Stimulated activated naive B cell treated with anti-CD40 and anti-IgM and Interleukin-4, amounts not matched to agents 10 μg/mL and 1 μg/mL and 100 μg/mL, for 72 hours (primary cell): ENCODE measurements at places on chromosomes 13 and 19.

DNA sequence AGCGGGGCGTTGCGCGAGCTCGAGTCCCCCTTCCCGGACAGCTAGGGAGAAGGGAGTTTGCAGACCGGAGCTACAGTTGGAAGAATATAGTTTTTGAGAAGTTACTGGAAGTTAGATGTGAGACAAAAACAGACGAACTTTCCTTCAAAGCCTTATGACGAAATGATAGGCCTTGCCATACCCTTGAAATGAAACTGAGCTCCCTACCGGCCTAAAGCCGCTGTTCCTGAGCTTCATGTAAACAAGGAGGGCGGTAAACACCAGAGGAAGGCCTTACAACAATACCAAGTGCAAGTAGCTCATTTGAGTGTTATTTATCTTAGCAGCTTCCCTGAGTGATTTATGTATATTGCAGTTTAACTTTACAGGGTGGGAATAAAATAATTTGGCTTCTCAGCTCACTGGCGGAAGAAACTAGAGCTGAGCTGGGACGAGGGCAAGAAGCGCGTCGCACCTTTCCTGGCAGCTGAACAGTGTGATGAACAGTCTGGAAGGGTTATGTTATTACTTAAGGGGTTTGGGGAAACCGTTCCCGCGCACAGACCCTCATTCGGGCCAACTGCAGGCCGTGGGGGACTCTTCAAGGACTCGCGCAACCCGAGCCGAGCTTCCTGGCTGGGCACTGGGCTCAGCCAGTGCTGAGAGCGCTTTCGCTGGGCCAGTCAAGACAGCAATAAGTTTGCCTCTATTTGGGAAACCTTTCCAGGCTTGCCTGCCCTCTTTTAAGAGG lies 111.2 kb downstream of the KCNRG start:
- no peak for DNase-seq

DNA sequence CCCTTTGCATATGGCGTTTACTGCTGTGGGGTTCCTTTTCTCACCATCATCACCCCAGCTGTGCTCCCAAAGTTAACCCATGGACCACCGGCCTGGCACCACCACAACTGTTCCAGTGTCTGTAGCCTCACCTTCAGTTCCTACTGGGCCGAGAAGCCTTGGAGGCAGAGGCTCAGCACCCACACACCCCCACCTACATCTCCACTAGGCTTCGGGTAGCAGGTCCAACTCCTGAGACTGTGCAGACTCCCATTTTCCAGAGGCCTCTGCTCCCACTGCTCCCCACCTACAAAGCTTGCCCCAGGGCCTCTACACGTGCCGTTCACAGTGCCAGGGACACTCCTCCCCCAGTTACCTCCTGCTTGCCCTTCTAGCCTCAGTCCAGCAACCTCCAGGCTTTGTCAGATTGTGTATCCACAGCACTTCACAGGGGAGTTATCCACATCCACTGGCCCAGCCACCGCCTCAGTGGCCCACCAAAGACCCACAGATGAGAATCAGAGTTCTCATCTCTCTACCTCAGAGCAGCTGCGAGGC lies 14.1 kb downstream of the SLC27A5 start:
- no peak for DNase-seq

- no peak for DNase-seq
These were observed 606.5 kb downstream of the UQCRFS1 start for GRCh38 chr19:28606269-28607032.

DNA sequence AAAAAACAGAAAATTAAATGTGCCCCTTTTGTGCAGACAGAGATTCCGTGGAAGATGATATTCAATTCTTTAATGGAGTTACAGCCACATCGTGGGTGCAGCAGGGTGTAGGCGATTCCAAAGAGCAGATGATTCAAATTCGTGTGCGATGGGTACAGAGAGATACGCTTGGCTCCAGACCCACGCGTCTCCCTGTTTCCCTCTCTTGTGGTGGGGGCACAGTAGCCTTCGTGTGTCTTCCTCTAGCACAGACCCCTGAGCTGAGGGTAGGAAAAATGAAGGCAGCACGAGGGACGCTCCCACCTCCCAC lies 4.8 kb downstream of the TSPAN16 start:
- no peak for DNase-seq

DNA sequence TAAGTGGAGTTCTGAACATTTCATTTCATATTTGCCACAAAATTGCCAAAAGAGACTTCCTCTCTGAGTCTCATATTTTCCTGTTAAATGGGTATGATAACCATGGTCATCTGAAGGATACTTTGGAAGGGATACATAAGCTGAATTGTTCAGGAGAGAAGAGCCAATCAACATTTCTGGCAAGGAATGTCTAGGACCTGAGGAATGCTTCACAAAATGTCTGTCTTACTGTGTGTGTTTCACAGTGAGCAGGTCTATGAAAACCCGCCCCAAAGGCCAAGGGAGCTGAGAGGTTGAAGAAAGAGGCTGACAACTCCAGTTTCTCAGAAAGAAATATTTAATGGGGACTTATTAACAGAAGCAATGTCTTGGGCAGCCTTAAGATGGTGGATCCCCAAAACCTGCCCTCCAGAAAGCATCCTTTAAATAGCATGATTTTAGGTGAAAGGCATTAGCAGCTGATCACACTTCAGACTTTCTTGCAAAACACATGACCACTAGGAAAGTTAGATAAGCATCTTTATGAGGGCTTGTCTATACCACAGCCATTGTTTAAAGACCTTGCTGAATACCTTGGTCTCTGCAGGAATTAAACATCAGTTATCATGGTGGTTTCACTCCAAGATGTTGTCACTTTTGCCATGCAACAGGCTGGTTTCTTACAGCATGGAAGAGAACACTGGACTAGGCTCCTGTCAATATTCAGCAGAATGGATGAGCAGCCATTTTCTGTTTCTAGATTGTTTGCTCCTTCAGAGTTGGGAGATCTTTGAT lies 78.9 kb downstream of the TNFSF11 start:
- DNase-seq = no peak

DNA sequence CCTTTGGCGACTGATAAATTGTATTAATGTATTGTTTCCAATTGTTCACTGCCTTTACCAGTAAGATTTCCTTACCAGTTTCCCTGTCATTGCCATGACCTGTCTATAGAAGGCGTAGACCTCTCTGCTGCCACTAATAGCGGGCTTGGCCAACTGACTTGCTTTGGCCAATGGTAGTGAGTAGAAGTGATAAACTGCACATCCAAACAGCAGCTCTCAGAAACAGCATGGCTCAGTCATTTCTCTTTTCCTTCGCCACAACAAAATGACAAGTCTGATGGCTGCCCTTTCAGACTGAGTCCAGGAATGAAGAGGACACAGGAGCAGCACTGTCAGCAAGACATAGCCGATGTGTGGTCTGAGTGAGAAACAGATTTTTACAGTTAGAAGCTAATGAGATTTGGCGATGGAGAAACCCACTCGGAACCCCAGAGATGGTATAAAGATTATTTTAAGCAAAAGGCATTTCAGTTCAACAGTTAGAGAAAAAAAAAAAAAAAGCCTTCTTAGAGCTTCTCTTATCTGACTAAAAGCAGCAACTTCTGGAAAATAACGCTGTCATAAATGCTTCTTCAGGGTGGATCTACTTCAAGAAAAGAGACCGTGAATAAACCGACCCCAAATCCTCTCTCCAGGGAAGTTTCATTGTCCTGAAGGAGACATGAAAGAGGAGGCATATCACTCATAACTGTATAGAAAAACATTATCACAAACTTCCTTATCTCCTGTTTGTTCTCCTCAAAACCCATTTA lies 42.0 kb upstream of the TM9SF2 start:
- no peak for DNase-seq

DNA sequence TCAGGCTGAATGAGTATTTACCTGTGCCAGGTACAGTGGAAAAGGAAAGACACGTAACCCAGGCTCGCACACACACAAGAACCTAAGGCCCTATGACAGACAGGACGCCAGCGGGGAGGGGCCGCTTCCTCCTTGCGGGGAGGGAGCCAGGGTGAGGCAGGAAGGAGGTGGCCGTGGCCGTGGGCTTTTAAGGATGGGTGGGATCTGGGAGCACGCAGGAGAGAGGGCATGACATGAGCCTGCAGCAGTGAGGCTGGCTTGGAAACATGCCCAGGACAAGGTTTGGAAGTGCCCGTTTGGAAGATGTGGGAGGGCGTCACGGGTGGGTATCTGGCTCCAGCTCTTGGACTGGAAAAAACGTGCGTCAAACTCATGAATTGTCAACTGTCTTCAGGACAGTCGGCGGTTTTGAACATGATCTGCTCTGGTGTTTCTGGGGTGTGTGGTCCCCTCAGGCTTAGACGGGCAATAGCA lies 20.1 kb downstream of the SH3GL1 start:
- no peak for DNase-seq

GRCh38 chr19:51784922-51785690 lies 9.9 kb upstream of the FPR3 start:
- DNase-seq = peak; percentile 72

DNA sequence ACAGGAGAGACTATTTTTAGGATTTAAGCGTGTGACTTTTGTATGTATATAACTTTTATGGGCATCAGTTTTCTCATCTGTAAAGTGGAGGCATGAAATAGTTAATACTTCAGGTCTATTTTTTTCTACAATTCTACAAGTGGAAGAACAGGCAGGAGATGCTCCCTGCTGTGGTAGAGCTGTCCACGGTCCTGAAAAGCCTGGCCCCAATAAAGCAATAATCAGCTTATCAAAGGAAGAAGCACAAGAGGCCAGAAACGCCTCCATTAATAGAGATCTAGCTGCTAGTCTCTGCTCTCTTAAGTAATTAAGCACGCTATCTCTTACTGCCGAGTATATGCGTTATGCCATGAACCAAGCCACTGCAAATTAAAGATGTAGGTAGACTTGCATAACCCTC lies 28.0 kb upstream of the WASF3 start:
- no peak for DNase-seq

DNA sequence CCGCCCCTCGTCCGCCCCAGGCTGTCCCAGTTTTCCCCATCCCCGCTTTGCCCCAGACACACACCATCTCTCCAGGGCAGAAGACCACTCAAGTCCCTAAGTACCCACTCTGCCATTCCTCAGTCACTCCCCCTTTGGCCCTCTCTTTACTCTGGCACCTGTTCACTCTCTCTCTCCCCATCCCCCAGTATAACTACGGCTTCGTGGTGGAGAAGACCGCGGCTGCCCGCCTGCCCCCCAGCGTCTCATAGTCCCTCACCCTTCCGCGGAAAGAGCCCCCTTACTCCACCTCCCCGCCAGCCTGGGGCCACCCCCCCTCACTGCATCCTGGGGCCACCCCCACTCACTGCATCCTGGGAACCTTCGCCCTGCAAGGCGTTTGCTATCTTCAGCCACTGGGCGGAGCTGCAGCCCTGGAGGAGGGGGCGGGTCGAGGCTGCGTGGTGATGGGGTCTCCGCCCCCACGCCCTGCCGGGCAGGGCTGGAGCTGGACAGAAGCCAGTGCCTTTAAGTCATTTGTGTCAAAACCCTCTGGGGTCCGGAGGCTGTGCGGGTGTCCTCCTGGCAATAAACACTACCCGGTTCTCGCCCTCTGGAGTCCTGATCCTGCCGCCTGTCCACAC lies 5.0 kb downstream of the MVB12A start:
- DNase-seq = no peak

GRCh38 chr13:24107955-24108614 lies 52.4 kb upstream of the SPATA13 start:
- DNase-seq = no peak

- DNase-seq = no peak
These were observed 77.1 kb upstream of the KCTD15 start for GRCh38 chr19:33719366-33720154.

DNA sequence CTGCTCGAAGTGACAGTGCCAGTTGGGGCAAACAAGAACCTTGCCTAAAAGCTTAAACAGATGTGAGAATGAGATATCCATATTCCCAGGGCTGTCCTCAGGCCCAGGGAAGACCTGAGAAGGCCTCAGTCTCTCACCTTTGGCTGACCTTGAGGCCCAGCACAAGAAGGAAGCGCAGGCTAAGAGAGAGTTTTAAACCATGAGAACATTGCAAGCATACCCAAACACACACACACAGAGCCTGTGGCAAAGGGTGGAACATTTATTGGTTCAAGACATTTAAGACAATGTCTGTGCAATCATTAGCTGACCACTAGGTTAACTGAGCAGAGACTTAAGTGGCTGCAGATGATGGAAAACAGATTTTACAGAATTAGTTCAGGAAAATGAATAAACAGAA lies 248.2 kb downstream of the NBEA start:
- DNase-seq = no peak

DNA sequence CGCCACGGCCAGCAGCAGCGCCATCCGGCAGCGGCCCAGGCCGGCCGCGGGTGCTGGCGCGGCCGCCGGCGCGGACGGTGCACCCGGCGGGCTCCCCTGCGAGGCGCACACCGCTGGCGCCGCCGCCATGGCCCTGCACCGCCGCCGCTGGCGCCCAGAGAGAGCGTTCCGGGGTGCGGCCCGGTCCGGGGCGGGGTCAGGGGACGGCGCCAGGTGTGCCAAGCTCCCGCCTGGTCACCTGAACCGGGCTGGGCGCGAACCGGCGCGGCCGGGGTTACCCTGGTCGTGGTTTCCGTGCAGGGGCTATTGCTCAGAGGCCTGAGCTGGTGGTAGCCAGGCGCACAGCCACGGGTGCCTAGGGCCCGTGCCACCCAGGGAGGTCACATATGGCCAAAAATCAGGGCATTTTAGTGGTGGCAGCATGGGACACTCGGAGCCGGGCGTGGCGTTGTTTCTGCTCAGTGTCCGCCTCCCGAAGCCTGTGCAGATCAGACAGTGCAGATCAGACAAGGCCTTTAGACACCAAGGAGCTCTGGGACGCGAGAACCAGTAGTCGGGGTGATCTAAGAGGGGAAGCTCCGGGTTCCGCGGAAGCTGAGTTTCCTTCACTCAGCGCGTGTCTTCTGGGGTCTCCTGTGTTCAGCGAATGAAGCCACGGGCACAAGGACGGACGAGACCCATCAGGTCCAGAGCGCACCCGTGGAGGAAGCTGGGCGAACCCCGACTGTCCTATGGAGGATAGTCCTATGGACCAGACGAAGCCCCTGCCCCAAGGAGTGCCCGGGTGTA lies at the start of gene TMEM238:
TMEM238 (minus strand) TSS at position 162 of the 789 bp plus-strand sequence; CDS start at position 129, 33 bp downstream.
- DNase-seq = no peak

- DNase-seq = no peak
These were observed 1952.0 kb upstream of the PCDH20 start for GRCh38 chr13:63367522-63368198.

- DNase-seq = no peak
These were observed 25.1 kb downstream of the TMEM161A start for GRCh38 chr19:19113040-19113626.

GRCh38 chr19:16371540-16371986 lies 46.9 kb downstream of the KLF2 start:
- DNase-seq = peak; percentile 77

GRCh38 chr13:49354719-49355118 lies 89.1 kb downstream of the CAB39L start:
- no peak for DNase-seq

GRCh38 chr19:19619849-19620210 lies 1.3 kb upstream of the PBX4 start:
- no peak for DNase-seq

GRCh38 chr13:73011751-73012150 lies 47.1 kb upstream of the KLF5 start:
- DNase-seq = no peak

GRCh38 chr19:49340069-49340864 lies 5.1 kb downstream of the CD37 start:
- peak; percentile 96 for DNase-seq
